Left kidney (tissue), 8 donors: ENCODE measurements at places on chromosomes 3 and 15. TPM values are rescaled to one million over a fixed set of nuclear protein-coding genes. Genes with fewer than 3 reads are reported as not detected.

DNA sequence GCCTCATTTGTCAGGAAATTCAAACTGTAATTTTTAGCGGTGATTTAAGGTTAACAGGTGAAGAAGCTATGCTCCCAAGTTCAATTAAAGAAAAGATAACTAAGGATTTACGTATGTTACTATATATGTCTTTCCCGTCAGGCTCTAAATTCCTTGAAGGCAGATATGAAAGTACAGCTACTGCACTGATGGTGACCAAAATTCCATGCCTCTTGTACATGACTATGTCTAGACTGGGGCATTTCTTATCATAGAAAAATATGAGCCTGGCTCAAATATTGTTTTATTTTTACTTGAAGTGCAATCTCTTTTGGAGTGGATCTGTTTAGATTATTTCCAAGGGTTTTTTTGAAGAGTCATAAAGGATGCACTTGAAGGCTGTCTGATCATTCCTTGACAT lies 647.1 kb upstream of the KCNMB2 start:
- DNase-seq, result no peak

DNA sequence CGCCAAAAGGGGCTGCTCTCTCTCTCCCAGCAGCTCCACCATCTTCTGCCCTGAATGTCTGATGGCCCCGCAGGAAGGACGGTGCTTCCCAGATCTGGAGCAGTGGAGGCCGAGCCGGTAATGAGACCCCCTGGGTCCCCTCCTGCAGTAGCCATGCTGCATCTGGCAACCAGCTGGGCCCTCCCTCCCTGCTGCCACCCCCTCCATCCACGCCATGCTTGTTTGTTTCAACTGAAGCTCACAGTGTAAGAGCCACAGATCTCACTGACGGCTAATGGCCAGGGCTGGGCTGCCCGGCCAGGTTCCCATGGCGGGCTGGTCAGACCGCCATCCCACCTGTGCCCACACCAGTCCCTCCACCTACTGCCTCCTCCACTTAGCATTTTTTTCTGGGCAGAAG lies 260.8 kb downstream of the UACA start:
- DNase-seq, result no peak

Gene CAMK2N2
- polyA plus RNA-seq, result 0.25 TPM

DNA sequence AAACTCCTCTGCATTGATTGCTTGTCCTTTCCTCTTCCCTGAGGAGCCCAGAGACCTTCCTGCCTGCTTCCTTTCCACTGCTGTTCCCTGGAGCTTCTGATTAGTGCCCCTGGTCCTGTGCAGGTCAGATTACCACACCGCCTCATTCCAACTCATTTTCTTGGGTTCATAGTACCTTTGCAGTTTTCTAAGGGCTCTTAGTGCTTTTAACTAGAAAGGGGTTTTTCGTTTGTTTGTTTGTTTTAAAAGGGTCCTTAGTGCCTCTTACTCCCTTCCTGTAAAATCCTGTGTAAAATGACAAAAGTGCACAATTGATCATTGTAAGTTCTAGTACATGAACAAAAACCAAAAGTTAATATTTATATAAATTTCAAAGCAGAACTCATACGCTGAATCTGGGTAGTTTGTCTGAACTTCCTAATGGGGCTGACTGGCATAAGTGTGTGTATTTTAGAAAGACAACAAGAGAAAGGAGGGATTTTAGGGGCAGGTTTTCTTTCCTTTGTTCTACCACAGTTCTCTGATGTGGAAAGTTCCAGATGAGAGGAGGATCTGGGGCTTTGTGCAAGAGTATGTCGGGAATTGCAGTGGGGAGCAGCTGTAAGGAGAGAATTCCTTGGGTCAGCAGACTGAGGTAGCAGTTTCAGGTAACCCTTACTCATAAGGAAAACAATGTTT lies 30.6 kb downstream of the SNRK start:
- no peak for DNase-seq

DNA sequence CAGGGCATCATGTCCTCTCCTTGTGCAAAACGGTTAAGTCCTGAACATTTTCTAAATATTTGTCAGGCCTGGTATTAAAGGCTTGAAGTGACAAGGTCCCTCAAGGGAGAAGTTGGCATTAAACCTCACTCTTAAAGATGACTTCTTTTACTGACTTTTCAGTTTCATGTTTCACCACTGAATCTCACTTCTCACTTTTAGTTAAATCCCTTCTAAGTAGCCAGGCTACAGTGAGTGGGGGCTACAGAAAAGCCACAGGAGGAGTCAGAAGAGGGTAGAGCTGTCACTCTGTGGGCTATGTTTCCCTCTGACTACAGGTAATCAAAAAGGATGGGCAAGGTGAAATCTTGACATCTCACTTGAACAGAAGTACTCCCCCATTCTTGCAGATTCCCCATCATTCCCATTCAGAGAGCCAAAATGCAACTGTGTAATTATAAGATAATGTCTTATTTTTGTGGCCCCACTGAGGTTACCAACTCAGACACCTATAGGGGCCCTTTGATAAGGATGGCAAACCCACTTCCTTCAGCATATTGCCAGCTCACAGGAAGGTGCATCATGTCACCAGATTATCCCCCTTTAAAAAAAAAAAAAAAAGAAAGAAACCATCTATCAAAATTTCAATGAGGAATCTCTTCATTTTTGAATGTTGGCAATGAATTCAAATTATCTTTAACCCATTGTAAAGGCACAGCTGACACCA lies 790.1 kb upstream of the CFAP20DC start:
- DNase-seq, result no peak

Gene GOLGA6A
- polyA plus RNA-seq, result 0.27 TPM

DNA sequence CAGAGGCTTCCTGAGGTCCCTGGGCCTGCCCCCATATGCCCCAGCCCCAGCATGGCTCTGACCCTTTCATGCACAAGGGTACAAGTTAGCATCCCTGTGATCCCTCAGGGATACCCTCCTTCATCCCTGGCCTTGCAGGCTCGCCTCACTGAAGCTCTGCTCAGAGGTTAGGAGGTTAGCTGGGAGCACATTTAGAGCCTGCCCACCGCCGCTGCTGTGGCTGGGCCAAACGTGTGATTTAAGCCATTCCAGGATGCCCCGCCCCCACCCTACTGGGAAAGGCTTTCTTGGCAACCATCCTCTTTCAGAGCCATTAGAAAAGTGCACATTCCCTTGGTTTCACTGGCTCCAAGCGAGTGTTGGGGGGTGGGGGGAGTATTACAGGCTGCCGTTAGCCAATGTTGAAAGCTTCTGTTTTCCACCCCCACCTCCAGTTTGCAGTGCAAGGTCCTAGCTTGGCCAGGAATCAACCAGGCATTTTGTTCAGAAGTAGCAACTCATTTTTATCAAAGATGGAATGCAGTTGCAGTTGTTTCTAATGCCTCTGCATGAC lies 6.3 kb upstream of the HES1 start:
- DNase-seq, result no peak

Gene KIF15
- 39.8 TPM for polyA plus RNA-seq
